ENCODE measurements at places on chromosomes 16 and 17.

DNA sequence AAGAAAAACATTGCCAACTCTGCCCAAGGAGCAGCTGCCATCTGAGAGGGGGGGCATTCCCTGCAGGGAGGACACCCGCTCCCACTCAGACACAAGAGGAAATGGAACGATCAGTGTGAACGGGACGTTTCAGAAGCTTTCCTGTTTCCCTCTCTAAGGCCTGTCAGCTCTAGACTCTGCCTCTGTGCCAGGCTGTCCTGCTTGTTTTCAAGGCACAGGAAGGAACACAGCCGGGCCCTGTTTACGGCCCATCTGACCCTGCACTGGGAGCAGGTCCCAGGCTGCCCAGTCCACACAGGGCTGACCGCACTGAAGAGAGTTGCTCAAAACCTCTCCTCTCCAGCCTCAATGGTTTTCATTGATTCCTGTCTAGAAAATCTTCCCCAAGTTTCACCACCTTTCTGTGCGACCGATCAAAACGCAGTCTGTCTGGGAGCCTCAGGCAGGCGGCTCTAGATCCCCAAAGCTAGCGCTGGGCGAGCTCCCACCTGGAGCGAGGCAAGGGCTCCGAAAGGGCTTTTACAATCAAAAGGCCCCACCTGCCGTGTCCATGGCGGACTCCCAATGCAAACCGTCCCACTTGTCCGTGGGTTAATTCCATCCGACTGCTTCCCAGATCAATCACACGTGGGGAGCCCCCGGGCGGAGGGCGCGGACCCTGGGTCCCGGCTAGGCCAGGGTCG, 1.5 kb downstream of the PIEZO1 start:
- no peak for DNase-seq

- DNase-seq: no peak
Measured at GRCh38 chr17:77037943-77038342, 102.8 kb upstream of the SEC14L1 start.

DNA sequence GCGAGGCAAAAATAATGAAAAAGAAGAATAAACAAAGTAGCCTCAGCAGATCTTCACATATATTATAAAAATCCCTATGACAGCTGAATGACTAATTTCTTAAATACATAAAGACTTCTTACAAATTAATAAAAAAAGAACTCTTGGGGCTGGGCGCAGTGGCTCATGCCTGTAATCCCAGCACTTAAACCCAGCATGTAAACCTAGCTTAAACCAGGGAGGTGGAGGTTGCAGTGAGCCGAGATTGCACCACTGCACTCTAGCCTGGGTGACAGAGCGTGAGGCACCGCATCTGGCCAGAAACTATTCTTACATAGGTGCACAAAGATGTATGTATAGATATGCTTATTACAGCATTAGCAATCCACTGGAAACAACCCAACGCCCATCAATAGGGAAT, 27.7 kb downstream of the C17orf100 start:
- no peak for DNase-seq

DNA sequence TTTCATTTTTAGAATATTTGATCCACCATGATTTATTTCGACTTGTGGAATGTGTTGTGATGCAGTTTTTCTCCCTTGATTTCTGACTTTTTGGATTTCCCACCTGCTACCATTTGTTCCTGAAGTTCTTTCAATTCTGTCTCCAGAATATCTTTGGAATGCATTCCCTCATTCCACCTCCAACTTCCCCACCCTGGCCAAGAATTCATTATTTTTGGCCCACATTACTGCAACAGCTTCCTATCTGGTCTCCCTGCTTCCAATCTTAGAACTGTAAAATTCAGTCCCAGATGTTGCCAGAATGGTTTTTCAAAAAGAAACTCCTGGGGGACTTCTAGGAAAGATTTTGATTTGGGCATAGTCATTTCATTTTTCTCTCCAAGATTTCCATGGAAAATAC, 182.3 kb upstream of the HS3ST4 start:
- no peak for DNase-seq

DNA sequence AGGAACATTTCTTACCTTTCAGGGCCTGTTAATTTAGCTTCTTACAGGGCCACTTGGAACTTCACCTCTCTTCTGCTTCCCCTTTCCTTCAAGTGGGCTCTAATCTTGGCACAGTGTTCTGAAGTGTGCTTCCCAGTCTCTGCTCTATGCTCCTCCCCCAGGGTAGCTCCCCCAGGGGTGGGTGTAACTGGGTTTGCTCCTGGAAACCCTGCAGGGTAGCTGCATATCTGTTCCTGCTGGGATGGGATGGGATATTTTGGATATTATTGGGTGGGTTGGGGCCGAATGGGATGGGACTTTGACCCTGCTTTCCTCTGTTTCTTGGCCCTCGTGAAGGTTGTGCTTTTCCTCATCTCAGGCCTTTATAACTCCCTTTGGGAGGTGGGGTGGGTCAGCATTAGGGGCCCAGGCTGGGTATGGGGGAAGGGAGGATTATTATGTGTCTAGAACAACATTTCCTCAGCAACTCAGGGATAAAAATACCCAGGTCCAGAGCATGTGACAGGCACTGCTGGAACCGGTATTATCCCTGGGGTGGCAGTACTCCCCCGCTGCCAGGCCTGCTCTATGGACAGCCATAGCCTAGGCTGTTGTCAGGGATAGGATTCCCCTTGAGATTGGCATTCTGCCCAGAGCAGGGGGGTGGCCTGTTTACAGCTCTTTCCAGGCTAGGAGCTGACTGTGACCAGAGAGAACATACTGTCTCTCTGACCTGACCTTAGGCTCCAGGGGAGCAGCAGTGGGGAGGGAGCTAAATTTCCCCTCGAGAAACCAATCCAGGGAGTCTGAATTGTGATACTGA, 5.0 kb downstream of the NFE2L1 start:
- DNase-seq: no peak

DNA sequence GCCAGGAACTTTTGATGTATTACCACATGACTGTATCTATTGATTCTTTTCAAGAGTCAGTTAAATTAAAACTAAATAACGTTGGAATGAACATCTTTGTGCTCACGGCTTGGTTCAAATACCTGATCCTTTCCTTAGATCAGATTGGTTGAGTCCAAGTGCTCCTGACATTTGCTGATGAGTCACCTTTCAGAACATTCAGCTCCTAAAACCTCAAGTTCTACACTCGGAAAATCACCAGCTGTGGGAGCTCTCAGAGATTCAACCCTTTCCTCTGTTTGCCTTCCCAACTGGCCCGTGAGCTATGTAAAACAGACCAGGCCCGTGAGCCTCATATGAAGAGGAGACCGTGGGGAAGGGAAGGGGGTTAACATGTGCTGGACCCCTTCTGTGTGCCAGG, 68.1 kb downstream of the RTN4RL1 start:
- no peak for DNase-seq

DNA sequence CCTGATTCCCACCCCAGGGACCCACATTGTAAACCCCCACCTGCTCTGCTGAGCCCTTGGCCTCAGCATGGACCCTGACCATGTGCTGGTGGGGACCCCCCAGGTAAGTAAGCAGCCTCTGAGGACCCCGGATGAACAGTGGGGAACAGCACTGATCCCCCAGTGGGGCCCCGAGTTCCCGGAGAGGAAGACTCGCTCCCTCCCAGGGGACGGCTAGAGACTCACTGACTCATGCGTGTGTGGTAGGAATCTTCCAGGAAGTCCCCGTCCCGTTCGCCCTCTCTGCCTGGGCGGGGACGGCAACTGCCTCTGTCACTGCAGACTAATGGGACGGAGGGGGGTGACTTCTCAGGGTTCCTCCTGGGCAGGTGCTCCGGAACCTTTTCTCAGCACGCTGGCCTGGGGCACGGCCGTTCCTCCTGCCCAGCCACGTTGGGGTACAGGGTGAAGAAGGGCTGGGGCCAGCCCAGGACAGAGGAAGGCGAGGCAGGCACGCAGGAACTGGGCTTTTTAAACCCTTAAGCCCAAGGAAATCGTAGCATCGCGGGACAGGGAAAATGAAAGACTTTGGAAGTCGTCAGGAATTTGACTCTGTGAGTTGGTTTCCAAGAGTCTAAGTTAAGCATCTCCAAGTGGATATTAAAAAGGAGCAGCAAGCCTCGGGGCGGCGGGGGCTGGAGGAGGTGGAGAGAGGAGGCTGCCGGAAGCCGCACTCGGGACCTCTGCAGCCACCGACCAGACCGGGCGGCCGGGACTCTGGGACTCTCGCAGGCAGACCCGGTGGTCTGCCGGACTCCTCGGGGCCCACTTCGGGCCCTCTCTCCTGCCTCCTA, 178.7 kb downstream of the SEC14L1 start:
- no peak for DNase-seq

DNA sequence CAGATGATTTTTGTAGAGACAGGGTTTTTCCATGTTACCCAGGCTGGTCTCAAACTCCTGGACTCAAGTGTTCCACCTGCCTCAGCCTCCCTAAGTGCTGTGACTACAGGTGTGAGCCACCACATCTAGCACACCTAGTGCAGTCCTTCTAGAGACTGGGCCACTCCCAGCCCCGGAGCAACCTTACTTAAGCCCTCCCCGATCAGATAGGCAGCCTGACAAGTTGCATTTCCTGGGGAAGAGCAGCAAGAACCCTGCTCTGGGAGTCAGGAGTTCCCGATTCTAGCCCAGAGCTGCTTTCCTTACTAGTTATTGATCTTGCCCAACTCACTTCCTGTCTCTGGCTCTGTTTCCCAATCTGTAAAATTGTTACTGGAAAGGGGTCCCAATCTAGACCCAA, 7.0 kb upstream of the NAGLU start:
- no peak for DNase-seq

DNA sequence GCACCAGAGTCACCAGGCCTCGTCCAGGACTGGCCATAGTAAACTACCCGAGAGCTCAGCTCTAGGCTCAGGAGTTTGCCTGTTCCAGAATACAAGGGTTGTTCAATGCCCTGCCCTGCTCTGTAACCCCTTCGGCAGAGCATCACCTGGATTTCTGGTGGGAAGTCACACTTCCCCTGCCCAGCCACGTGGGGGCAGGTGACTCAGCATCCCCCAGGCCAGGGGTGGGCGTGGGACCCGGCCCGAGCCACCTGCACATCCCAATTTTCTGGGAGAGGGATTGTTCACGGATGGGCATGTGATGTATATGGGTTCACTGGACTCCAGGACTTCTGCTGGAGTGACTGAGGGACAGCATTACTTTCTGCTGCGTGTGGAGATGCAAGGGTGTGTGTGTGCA, 25.8 kb downstream of the COX4I1 start:
- DNase-seq: no peak

DNA sequence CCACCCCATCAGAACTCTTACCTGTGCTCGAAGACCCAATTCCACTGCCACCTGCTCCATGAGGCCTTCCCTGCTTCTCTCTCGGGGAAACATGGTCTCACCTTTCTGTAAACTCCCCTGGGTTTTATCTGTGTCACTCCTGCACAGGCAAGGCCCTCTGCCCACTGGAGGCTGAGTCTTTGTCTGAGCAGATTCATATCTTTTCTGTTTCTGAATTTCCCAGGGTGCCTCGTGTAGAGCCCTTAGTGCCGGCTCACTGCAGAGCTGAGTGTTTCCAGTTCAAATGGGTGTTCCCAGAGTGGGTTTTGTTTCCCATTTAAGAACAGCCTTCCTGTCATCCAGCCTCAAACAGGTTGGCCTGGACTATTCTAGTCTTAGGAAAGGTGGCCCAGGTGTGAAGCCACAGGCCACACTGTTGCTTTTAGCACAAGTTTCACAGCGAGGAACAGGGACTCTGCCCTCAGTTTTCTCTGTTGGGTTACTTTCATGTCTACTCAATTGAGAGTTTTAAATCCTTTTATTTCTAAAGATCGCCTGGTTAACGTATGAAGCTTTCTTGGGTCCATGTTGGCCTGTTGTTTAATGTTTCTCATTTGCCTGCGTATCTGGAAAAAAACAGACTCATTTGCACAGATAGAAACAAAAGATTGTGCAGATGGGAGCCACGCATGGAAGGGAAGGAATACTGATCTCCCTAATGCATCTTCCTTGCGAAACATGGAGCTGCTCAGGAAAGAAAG, 228.7 kb downstream of the MSI2 start:
- no peak for DNase-seq

- no peak for DNase-seq
Measured at GRCh38 chr16:28883221-28883996, 5.1 kb downstream of the ATP2A1 start.

- DNase-seq: no peak
Measured at GRCh38 chr16:63497408-63497807, 1461.2 kb upstream of the CDH8 start.

DNA sequence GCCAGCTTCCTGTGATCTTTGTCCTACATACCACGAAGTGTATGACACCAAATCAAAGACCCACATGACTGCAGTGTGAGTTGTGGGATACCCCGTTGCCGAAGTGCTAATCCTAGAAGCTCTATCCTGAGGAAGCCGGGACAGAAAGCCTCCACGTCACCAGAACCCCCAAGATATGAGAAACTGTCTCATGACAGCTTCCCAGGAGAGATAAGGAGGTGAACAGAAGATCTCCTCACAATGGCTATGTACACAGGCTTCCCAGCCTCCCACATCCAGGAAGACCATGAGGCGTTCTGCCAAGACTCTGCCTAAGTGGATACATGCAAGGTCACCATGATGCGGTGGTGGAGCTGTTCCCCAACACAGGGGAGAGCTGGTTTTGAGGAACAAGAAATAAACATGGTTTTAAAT, 37.1 kb downstream of the TRIM25 start:
- DNase-seq: no peak

DNA sequence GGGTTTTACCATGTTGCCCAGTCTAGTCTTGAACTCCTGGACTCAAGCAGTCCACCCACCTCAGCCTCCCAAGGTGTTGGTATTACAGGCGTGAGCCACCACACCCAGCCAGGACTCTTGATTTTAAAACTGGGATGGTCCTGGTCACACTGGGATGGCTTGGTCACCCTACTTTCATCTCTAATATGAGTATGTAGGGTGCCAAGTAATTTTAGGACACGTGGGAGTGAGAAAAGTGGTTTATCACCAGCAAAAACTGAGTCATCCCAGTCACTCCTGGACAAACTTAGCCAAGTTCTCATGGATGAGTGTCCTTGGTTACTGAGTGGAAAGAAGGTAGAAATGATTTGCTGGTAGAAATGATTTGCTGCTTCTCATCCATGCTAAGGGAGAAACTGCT, 9.9 kb downstream of the CLEC19A start:
- DNase-seq: no peak

GRCh38 chr16:30889721-30890120, 4.2 kb downstream of the BCL7C start:
- no peak for DNase-seq

DNA sequence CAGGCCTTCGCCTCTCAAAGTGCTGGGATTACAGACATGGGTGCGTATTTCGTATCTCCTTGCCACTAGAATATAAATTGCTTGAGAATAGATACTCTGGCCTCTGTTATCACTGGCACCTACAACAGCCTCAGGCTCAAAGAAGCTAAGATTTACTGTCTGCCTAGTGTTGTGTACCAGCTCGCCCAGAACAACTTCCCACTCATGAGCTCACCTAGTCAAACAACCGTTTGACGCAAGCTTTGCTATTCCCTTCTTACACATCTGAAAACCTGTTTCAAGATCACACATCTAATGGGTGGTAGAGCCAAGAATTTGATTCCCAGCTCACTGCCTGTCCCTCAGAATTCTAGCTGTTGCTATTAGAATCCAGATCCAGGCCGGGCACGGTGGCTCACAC, 24.4 kb downstream of the MIS12 start:
- DNase-seq: no peak

- DNase-seq: no peak
Measured at GRCh38 chr16:53608094-53608493, 95.6 kb downstream of the RPGRIP1L start.
